Left renal cortex interstitium (tissue), 4 donors: ENCODE measurements at places on chromosomes 5 and 9.

DNA sequence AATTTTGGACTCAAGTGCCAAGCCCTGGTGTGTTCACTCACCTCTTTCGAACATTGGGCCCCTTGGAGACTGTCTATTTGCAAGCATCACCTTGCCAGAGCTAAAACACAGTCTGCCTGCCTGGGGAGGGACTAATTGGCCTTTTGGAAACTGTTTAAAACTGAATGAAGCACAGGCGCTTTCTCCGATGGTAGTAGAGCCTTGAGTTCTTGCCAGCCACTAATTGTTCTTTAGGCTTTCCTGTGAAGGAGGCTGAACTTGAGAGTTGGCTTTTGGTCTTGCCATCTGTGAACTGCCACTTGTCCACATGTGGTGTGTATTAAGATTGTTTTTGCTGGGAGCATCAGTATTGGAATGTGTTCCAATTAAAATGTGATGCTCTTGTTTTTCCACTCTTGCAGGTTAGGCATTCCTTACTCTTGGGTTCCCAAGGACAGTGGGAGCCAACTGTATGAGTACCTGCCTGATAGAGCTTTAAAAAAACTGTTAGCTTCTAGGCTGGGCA lies 26.0 kb downstream of the GARNL3 start:
- DNase-seq = no peak

DNA sequence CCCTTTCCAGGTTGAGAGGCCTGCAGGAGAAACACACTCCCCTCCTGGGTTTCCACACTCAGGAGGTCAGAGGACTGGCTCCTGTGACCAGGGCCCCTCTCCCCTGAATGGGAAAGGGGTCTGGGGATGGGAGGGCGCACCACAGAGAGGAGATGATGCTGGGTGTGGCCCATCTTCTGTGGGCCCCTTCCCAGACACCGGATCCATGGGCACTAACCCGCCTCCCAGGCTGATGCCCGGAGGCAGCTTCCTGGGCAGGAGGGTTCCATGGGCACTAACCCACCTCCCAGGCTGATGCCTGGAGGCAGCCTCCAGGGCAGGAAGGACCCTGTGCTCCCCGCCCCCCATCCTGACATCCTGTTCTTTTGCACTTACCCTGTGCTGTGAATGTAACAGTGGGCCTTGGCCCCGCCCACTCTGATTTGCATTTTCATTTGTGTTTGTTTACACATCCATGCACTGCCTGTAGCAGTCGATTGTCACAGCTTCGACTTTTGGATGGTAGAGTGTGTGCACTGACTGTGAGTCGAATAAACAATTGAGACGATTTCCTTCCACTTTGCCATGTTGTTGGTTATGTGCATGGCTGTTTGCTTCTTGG lies 9.3 kb upstream of the DOLPP1 start:
- no peak for DNase-seq

GRCh38 chr5:142849880-142850279 lies 79.7 kb downstream of the ARHGAP26 start:
- no peak for DNase-seq

DNA sequence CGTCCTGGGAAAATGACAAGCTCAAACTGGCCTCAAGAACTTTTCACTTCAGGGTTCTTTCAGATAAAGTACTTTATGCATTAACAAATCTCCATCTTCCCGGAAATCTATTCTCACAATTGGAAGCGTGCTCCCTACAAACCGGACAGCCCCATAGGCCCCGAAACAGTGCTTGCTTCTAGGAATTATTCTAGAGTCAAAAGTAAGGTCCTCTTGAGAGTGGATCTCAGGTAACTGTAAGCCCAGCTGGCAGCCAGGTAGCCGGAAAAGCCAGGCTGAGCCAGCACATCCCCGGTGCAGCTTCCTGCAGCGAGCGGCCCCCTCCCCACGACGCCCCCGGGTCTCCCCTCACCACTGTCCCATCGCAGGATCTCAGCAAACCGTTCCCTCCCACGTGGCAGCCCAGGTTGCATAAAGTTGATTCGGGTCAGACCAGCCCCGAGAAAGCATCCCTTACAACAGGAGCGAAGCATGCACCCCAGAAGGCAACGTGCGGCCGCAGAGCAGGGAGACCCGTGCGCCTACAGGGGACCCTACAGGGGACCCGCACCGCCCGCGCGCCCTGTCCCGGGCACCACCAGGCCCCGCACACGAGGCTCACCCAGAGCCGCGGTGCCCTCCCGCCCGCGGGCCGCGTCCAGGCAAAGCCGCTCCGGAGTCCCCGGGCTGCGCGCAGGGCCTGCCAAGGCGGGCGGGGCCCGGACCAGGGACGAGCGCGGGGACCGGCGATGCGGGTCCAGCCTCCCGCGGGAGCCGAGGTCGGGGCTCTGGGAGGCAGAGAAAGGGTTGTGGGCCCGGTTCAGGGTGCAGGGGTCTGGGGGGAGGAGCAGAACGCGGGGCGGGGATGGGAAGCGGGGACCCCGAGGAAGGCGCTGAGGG lies 920 bp downstream of the LPCAT1 start:
- DNase-seq = no peak

DNA sequence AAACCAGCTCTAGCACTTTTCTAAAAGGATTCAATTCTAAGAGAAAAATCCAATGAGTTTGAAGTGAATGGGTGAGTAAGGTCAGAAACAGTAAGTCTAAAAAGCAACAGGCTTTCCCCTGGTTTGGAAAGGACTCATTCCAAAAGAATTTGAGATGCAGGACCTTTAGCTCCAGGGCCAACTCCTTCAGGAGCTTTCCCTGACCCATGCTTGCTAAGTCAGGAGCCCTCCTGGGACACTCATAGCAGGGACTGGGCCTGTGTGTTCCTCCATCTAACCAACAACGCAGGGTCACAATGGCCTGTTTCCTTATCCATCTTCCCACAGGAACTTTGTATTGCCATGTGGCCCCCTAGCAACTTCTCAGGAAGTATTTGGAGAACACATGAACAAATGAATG lies 198.8 kb downstream of the FRMD3 start:
- DNase-seq = no peak
